ENCODE measurements at places on chromosomes 16 and 17.

GRCh38 chr17:37134050-37134449, 185.3 kb downstream of the AATF start:
- DNase-seq, result no peak

GRCh38 chr17:50259477-50260324, 14.6 kb upstream of the TMEM92 start:
- DNase-seq, result no peak

DNA sequence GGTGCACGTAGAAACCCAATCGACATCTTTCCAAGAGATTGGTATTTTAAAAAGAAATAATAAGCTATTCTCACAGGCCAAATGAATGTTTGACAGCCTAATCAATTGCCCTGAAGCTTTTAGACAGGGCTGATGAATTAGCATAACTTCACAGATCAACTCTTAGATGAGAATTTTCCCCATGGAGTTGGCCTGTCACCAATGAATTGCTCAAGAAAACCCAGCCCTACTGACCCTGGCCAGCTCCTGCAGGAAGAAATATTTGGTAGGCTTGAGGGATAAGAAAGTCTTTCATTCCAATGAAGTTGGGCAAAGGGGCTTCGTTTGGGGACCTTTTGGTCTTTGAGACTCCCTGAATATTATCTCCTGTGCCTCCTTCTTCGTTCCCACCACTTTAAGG, 23.4 kb upstream of the SEC14L1 start:
- no peak for DNase-seq

- DNase-seq, result no peak
Measured at GRCh38 chr17:35726127-35726952, 5.1 kb upstream of the RASL10B start.

Data from SHP77 (cell line).